Nephron progenitor cell (in vitro differentiated cells): ENCODE measurements at places on chromosomes 6 and 20.
A peak's percentile ranks its signal among the peaks of the same experiment; 100 is the strongest.

GRCh38 chr6:6583836-6584235, 4.7 kb upstream of the LY86 start:
- no peak for DNase-seq

GRCh38 chr20:7490288-7490687, 450.0 kb downstream of the HAO1 start:
- no peak for DNase-seq

DNA sequence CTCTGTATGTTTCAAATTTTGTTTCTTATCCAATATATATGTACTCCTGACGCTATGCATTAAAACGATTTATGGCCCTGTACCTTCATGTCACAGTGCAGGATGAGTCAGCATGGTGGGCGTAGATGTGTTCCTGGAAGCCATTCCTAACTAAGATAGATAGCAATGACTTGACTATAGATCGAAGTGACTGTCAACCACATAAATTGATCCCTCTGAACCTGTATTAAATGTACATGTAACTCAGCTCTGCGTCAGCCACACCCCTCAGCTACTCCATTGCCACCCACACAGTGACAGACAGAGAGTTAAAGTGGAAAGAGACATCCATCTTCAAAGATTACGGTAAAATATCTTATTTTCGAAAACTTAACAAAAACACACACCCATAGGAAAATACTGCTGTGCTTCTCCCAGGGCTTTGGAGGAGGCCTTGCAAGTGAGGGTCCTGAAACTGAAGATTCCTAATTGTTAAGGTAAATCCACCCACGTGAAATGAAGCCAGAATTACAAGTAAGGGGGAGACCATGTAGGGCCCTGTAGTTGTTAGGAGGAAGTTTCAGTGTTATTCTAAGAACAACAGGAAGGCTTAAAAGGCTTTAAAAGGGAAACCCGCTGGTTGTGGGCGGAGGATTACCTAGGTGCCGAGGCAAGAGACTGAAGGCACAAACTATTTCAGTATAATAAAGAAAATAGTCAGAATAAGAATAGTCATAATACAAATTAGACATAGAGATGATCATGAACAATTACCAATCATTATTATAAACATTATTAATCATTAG, 10.3 kb upstream of the RAD21L1 start:
- DNase-seq: no peak

DNA sequence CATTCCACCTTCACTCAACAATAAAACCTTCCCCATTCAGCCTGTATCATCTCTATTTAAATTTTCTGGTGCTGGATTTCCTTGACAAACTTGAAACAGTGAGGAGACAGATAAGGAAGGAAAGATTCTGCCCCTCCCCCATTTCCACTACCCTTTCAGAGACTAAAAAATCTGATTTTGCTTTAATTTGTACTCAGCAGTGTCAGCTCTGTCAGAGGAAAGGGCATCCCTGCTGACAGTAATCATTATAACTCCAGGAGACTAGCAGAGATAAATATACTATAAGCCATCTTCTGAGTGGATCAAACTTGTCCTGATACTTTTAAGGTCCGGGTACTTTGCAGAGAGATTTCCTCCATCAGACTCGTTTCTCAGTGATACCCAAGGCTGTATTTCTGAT, 155.6 kb downstream of the SAMD5 start:
- no peak for DNase-seq

DNA sequence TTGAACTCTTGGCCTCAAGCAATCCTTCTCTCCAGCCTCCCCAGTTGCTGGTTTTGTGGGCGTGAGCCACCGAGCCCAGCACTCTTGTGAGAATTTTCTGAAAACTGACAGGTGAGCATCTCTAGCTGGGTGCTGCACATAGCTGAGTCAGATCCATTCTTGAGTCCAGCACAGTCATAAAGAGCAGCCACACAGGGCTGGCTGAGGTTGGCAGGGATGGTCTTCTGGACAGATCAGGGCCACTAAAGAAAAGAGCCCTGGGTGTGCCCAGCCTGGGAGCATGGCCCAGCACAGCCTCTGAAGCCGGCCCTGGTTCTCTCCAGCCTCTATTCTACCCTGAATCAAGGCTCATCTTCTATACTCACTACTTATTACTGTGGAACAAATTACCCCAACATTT, 11.5 kb downstream of the DLGAP4 start:
- no peak for DNase-seq

DNA sequence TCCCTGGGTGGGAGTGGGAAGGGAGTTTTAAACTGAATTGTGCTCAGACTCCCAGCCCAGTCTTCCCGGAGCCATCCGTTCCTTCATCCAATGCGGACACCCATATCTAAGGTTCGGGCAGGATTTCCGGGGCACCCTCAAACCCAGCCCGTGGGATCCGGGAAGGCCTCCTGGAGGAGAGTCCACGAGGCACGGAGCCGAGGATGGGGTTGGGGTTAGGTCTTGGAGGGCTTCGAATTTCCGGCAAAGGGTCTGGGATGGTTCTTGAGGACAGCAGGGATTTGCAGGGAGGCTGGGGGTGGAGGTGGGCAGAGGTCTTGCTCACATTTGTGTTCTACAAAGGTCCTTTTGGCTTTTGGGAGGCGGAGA, 49.5 kb upstream of the SLC32A1 start:
- DNase-seq: no peak

GRCh38 chr6:122405417-122405816, 6.0 kb downstream of the HSF2 start:
- no peak for DNase-seq

- DNase-seq: no peak
These were observed 628.2 kb downstream of the CDH26 start for GRCh38 chr20:60586269-60587050.

GRCh38 chr6:17059850-17060249, 42.0 kb upstream of the STMND1 start:
- no peak for DNase-seq

- no peak for DNase-seq
These were observed 145.0 kb downstream of the PHACTR1 start for GRCh38 chr6:12861603-12862002.

DNA sequence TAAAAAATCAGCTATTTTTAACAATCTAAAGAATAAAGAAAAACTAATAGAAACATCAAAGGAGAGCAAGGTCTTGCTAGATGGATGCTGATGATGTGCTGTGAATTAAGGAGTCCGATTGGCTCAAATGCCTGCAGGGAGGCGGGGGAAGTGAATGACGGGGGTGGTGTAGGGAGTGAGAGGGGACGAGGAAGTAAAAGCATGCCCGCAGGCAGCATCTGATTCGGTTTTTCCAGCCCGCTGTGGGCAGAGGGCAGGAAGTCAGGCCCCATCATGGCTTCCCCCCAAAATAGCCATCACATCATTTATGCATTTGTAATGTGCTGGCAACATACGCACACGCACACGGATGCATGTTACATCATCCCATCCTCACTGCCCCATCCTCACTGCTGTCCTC, 10.3 kb downstream of the RSPO4 start:
- DNase-seq: no peak

DNA sequence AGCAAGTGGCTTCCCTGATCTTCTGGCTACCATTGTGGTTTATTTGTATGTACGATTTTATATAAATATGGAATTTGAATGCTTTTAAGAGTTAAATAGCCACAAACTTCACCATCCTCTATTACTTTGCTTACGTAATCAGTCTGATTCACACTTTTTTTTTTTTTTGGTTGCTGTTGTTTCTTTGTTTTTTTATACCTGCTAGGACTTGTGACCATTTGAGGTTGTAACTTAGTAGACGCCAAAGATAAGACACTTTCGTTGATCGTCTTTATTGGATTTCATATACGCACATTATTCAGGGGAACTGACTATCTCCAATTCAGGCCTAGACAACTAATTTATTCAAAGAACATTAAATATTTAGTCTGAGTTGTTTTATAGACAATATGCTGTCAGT, 559.0 kb downstream of the CBLN4 start:
- no peak for DNase-seq

- DNase-seq: no peak
These were observed 27.4 kb downstream of the MUC22 start for GRCh38 chr6:31037682-31038081.

DNA sequence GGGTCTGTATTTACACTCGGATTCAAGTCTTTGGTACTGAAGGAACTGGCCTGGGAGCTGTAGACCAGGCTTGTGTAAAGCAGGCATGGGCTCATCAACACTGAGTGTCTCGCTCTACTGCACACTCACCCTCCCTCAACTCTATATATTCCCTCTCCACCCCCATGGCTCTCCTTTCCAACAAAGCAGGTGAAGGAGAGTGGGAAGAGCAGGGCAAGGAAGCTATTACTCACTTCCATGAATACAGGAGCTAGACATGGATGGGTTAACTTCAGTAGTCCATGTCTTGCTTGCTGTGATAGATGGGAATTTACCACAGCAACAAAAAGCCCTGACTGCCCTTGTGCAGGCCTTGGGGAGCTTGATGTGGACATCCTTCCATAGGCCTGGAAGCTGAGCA, 20.7 kb upstream of the SLC2A12 start:
- no peak for DNase-seq

- no peak for DNase-seq
These were observed 3.7 kb downstream of the TFB1M start for GRCh38 chr6:155310596-155310995.

- no peak for DNase-seq
These were observed 27.9 kb downstream of the EFCAB8 start for GRCh38 chr20:32886652-32887051.

DNA sequence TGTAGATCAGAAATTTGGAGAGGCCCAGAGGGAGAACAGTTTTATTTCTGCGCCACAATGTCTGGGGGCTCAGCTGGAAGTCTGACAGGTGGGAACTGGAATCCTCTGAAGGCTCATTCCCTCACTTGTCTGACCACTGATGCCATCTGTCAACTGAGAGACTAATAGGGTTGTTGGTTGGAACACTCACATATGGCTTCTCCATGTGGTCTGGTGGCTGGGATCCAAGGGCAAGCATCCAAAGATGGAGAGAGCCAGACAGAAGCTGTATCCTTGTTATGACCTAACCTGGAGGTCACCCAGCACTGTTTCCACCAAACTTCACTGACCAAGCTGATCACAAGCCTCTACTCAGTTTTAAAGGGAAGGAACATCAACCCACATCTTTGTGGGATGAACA, 117.9 kb upstream of the AKAP12 start:
- DNase-seq: no peak

- no peak for DNase-seq
These were observed 19.6 kb downstream of the POFUT1 start for GRCh38 chr20:32227306-32227705.

DNA sequence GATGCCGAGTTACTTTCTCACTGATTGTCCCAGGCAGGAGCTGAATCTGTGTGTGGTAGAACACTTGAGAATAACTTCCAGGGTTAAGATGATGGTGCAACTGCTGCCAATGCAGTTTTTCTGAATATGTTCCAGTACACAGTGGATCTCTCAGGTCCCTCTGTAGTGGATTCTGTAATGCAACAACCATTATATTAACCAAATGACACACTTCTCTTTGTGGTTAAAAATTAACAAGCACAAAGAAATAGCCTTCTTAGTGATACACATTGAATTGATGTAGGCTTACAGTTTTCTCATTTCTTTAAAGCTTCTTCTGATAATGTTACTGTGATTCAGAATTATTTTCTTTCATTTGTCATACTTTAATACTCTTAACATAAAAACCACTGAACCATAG, 383.8 kb downstream of the ADGRB3 start:
- no peak for DNase-seq

GRCh38 chr6:42781546-42781795, 381 bp upstream of the BICRAL start:
- no peak for DNase-seq

DNA sequence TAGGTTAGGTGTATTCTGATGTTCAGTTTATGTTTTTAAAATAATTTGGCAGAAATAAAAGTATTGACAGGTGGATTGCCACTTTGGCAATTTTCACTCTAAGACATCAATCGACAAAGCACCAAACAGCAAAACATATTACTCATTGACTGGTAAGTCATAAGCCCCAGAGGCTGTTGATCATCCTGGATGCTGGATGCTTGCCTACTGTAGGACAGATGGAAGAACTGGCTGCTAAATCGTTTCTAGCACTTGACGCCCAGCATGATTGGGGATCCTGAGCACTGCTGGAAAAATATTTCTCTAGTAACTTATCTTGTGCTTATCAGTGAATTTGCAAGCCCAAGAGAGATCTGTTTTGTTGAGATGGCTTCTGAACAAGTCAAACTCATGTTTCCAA, 1001.9 kb upstream of the FLRT3 start:
- DNase-seq: no peak

DNA sequence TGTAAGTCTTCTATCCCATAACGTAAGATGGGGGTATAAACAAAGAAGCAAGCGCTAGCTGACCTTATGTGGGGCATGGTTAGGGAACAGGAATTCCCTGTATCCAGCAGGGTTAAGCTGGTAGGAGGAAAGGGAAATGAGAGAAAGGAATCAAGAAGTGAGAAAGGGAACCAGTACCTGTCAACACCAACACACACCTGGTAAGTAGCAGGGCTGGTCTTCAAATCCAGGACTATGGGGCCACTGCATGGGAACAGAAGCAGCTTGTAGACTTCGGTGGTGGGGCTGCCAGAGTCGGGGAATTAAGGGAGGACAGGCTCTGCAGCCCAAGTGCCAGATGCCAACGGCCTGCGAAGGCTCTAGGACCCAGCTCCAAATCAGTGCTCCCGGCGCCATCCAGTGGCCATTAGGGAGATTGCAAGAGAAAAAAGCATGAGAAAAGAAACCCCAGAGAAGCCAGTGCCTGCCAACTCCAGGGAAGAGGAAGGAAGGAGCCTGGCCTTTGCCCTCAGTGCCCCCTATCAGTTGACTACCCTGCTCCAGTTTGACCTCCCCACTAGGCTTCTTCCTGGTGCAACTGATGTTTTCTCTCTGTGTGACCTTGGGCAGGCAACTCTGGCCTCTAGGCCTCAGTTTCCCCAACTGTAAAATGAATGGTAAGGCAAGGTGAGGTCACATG, 15.8 kb upstream of the RBPJL start:
- DNase-seq: peak; percentile 84

GRCh38 chr20:19077370-19078220, 134.8 kb upstream of the SLC24A3 start:
- DNase-seq: no peak

DNA sequence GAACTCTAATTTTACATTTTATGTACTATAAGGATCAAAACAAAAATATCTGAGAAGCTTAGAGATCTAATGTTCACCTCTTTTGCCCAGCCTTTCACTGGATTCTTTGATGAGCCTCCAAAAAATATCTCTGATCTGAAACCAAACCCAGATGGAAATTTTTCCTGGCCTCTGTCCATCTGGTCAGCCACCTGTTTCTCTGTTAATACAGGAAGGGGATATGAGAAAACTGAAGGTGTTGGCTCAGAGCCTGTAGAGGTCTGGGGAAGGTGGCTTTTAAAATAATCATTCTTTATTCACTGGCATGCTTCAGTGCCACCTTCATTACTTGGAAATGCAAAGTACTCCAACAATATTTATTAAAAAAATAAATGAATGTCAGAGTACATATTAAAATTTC, 8.5 kb upstream of the MCM3 start:
- no peak for DNase-seq
